ENCODE measurements at places on chromosomes 3 and 15.

DNA sequence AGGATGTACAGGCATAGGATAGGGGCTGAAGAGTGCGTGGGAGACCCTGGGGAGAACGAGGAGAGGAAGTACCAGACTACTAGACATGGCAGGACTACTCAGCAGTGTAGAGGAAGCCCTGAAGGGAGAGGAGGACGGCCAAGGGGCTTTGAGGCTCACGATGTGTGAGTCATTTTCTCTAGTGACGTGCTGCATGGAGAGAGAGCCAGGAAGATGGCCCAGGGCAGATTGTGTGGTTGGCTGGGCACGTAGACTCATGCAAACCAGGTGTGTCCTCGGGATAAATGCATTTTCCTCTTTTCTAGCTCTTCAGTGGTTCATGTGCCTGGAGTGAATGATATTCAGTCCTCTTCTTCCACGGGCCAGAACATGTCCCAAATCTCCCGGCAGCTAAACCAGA lies 115.0 kb upstream of the ABHD17C start:
- DNase-seq = no peak
- no peak overlapping the region for H3K27ac ChIP-seq
- no peak overlapping the region for H3K4me3 ChIP-seq

- no peaks in the 10 kb centered on the region for H3K36me3 ChIP-seq
- peak overlapping the region; percentile 42 for H3K4me3 ChIP-seq
- H3K27ac ChIP-seq = peak overlapping the region; percentile 11
- peaks cover 9% of the 10 kb centered on the region for H3K4me1 ChIP-seq
These were observed 27.5 kb downstream of the MELTF start for GRCh38 chr3:197001972-197002700.

GRCh38 chr3:5426094-5426883 lies 238.8 kb downstream of the EDEM1 start:
- H3K27ac ChIP-seq = no peak overlapping the region
- DNase-seq = no peak
- H3K27me3 ChIP-seq = no peaks in the 10 kb centered on the region
- no peaks in the 10 kb centered on the region for H3K4me1 ChIP-seq
- H3K36me3 ChIP-seq = no peaks in the 10 kb centered on the region

- no peak overlapping the region for H3K27ac ChIP-seq
- no peaks in the 10 kb centered on the region for H3K4me1 ChIP-seq
- no peaks in the 10 kb centered on the region for H3K27me3 ChIP-seq
- no peaks in the 10 kb centered on the region for H3K36me3 ChIP-seq
- no peak overlapping the region for H3K4me3 ChIP-seq
These were observed 86.8 kb upstream of the MEF2A start for GRCh38 chr15:99478977-99479376.

GRCh38 chr15:38021259-38021658 lies 86.8 kb downstream of the TMCO5A start:
- H3K4me3 ChIP-seq = no peak overlapping the region
- DNase-seq = no peak
- H3K27me3 ChIP-seq = no peaks in the 10 kb centered on the region
- H3K4me1 ChIP-seq = no peaks in the 10 kb centered on the region

DNA sequence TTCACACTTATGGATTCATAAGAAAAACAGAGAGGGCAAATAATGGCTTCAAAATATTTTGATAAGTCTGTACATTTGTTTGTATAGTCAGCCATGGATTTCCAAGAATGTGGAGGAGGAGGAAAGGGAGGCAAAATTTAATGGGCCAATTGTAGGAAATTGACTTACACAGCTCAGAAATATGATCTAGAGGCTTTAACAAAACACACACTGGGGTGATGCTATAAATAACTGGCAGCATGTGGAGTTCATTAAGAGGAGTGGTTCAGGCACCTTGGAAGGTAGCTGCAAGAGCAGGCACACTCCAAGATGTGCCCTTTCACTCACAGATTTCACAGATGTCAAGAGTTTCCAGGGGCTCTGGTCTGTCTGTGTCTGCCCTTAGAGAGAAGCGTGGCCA lies 193.4 kb upstream of the RASGRP1 start:
- no peak overlapping the region for H3K4me3 ChIP-seq
- no peaks in the 10 kb centered on the region for H3K36me3 ChIP-seq
- no peak overlapping the region for H3K27ac ChIP-seq

- H3K4me3 ChIP-seq = no peak overlapping the region
- H3K27me3 ChIP-seq = no peaks in the 10 kb centered on the region
- DNase-seq = no peak
- H3K4me1 ChIP-seq = no peaks in the 10 kb centered on the region
These were observed 281.2 kb upstream of the DPH6 start for GRCh38 chr15:35827141-35827540.

DNA sequence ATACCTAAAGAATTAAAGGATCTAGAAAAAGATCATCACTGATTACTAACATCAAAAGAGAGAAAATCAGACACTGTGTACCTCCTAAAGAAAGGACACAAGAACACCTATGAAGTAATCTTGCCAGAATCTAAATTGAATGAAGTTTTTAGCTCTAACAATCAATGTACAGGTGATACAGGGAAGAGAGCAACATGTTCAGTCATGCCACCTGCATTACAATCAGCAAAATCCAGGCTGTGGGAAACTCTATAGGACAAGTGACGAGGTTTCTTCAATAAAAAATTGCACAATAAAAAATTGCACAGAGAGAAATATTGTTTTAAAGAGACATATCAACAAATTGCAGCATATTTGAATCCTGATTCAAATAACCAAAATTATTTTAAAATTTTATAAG lies 93.3 kb downstream of the SEMA5B start:
- H3K36me3 ChIP-seq = no peaks in the 10 kb centered on the region
- H3K27me3 ChIP-seq = no peaks in the 10 kb centered on the region
- no peak overlapping the region for H3K27ac ChIP-seq
- H3K4me1 ChIP-seq = no peaks in the 10 kb centered on the region
- DNase-seq = no peak
- H3K4me3 ChIP-seq = no peak overlapping the region

DNA sequence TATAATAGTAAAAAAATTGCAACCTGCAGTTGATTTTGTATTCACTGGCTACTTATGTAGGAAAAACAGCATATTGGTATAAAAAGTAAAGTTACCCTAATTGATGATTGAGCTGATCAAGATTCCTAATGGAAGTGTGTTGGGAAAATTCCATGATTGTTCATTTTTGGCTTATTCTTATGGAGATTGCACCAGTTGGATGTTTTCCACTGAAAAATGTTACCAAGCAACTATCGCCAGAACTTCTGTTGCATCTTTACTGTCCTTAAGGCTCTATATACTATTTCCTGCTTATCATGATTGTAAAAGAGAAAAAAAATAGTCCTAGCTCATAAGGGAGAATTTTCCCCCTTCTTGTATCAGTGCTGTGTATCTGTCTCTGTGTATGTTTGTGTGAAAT lies 48.6 kb downstream of the SLC25A26 start:
- H3K4me1 ChIP-seq = no peaks in the 10 kb centered on the region
- H3K27ac ChIP-seq = no peak overlapping the region
- no peaks in the 10 kb centered on the region for H3K27me3 ChIP-seq

- no peak for DNase-seq
- H3K27ac ChIP-seq = no peak overlapping the region
- peaks cover 13% of the 10 kb centered on the region for H3K27me3 ChIP-seq
These were observed 5.4 kb downstream of the ANKRD63 start for GRCh38 chr15:40277471-40277870.

DNA sequence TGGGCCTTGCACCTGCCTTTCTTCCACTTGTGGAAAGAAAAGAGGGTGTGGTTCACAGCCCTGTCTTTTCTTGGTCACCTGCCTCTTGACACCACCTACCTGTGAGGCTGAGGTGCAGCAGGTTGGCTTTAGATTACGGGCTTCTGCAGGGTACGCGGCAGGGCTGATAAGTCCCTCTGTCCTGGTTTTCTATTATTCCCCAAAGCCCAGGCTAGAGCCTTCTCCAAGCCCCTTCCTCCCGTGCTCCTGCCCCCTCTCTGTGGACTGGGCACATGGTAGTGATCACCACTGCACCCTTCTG lies 44.8 kb upstream of the HACD2 start:
- no peaks in the 10 kb centered on the region for H3K27me3 ChIP-seq
- no peaks in the 10 kb centered on the region for H3K36me3 ChIP-seq
- no peaks in the 10 kb centered on the region for H3K4me1 ChIP-seq
- H3K27ac ChIP-seq = no peak overlapping the region
- DNase-seq = no peak
- no peak overlapping the region for H3K4me3 ChIP-seq

GRCh38 chr15:51982013-51982769 lies 10.6 kb upstream of the LEO1 start:
- peak overlapping the region; percentile 5 for H3K27ac ChIP-seq
- no peaks in the 10 kb centered on the region for H3K27me3 ChIP-seq
- DNase-seq = peak; percentile 5

- DNase-seq = no peak
- H3K27ac ChIP-seq = no peak overlapping the region
- no peaks in the 10 kb centered on the region for H3K4me1 ChIP-seq
- H3K27me3 ChIP-seq = no peaks in the 10 kb centered on the region
- H3K4me3 ChIP-seq = no peak overlapping the region
These were observed 11.2 kb downstream of the CNTN3 start for GRCh38 chr3:74603292-74603691.

DNA sequence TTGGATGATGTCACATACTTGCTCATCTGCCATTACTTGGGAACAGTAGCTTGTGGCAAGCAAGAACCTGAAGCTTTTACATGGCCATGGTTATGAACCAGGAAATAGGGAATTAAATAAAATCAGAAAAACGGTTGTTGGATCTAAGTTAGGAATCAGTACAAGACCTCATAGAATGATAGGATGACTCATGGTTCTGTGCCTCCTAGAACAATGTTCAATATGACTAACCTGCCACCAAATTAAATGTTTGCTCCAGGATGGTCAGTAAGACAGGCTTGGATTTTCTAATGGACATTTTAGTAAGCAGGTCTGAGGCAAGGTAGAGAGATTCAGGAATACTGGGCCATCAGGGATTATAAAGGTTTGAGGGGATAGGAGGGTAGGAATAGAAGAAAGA lies 218.9 kb downstream of the PLOD2 start:
- no peaks in the 10 kb centered on the region for H3K4me1 ChIP-seq
- H3K36me3 ChIP-seq = no peaks in the 10 kb centered on the region
- H3K4me3 ChIP-seq = no peak overlapping the region
- no peak for DNase-seq
- no peaks in the 10 kb centered on the region for H3K27me3 ChIP-seq
- H3K27ac ChIP-seq = no peak overlapping the region

- H3K4me1 ChIP-seq = peaks cover 13% of the 10 kb centered on the region
- H3K36me3 ChIP-seq = no peaks in the 10 kb centered on the region
- H3K27me3 ChIP-seq = no peaks in the 10 kb centered on the region
- H3K4me3 ChIP-seq = no peak overlapping the region
These were observed 166.2 kb downstream of the GAP43 start for GRCh38 chr3:115789481-115789880.

GRCh38 chr3:4741404-4742307 lies 237.6 kb upstream of the BHLHE40 start:
- H3K36me3 ChIP-seq = no peaks in the 10 kb centered on the region
- no peak for DNase-seq
- H3K4me1 ChIP-seq = peaks cover 44% of the 10 kb centered on the region
- no peaks in the 10 kb centered on the region for H3K27me3 ChIP-seq
- no peak overlapping the region for H3K4me3 ChIP-seq
- H3K27ac ChIP-seq = peak overlapping the region; percentile 33

GRCh38 chr3:188192034-188192433 lies 38.1 kb downstream of the LPP start:
- no peaks in the 10 kb centered on the region for H3K4me1 ChIP-seq
- H3K36me3 ChIP-seq = no peaks in the 10 kb centered on the region

DNA sequence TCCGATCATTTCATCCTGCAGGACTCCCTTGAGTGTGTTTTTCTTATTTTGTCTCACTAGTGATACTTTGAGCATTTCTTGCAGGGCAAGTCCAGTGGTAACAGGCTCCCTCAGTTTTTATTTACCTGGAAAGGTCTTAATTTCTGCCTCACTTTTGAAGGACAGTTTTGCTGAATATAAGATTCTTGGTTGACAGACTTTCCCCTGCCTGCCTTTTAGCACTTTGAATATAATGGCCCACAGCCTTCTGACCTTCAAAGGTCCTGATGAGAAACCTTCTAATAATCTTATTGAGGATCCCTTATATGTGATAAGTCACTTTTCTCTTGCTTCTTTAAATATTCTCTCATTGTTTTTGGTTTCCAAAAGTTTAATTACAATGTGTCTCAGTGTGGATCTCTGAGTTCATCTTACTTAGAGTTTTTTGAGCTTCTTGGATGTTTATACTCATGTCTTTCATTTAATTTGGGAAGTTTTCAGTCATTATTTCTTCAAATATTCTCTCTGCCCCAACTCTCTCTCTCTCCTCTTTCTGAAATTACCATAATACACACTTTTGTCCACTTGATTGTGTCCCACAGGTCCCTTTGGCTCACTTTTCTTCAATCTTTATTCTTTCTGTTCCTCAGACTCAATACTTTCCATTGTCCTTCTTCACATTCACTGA lies 36.3 kb upstream of the ARIH1 start:
- H3K4me1 ChIP-seq = no peaks in the 10 kb centered on the region
- peaks cover 4% of the 10 kb centered on the region for H3K27me3 ChIP-seq
- no peak overlapping the region for H3K27ac ChIP-seq
- no peaks in the 10 kb centered on the region for H3K36me3 ChIP-seq
- no peak overlapping the region for H3K4me3 ChIP-seq

DNA sequence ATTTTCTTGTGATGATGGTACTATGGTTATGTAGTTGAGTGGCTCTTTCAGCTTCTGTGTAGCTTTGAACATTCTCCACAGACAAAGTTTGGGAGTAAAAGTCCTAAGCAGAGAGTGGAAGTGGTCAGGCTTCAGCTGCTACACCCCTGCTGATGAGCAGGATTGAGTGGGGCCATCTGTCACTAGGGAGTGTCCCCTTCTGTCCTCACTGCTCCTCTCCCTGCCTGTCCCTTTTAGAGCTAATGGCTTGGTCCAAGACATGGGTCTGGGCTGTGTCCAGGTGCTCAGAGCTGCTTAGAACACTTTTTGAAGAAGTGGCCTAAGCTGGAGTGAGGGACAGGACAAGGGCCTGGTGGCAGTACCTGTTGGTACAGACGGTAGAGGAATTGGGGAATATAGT lies 15.1 kb downstream of the MYZAP start:
- H3K4me3 ChIP-seq = no peak overlapping the region
- H3K27ac ChIP-seq = no peak overlapping the region
- DNase-seq = no peak
- H3K27me3 ChIP-seq = no peaks in the 10 kb centered on the region

- H3K4me1 ChIP-seq = no peaks in the 10 kb centered on the region
- no peaks in the 10 kb centered on the region for H3K36me3 ChIP-seq
- no peak overlapping the region for H3K27ac ChIP-seq
- H3K27me3 ChIP-seq = no peaks in the 10 kb centered on the region
- H3K4me3 ChIP-seq = no peak overlapping the region
These were observed 30.0 kb downstream of the PAQR5 start for GRCh38 chr15:69328739-69329138.

DNA sequence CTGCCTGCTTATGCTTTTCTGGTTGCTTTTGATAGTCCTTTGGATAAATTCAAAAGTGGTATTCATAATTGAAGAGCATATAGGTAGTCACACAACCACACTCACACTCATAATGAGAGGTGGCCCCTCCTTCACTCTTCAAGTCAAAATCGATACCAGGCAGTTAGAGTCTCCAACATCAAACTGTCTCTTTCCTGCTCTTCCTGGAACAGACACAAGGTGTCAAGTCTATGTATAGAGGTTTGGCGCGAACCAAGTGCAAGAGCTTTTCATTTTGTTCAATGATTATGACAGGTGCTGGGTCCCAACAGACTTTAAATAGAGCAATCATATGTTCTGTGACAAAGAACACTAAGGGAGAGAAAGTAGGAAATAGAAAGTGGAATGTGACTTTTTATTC lies 29.9 kb upstream of the RGMA start:
- H3K27me3 ChIP-seq = no peaks in the 10 kb centered on the region
- H3K4me3 ChIP-seq = no peak overlapping the region
- H3K4me1 ChIP-seq = no peaks in the 10 kb centered on the region
- H3K36me3 ChIP-seq = no peaks in the 10 kb centered on the region
- H3K27ac ChIP-seq = no peak overlapping the region

Measured in effector memory CD4-positive, alpha-beta T cell (primary cell).